ENCODE measurements at places on chromosomes 2 and 18.

- no peak for DNase-seq
Observed at GRCh38 chr2:39593439-39594393, 72.0 kb upstream of the TMEM178A start.

DNA sequence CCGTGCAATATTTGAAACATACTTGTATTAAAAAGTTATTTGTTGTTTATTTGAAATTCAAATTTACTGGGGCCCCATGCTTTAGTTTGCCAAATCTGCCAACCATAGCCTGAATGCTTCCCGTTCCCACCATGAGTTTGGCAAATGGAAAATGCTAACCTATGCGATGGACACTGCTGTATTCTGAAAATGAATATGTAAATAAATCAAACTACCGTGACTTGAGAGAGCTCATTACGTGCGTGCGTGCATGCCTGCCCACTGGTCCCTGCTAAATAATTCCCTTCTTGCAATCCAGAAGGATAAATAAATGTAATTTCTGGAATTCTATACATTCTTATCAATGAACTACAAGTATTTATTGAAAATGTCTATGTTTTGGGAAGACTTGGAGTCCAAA is 3.2 kb downstream of the BOD1L2 start:
- DNase-seq: peak; percentile 27

- no peak for DNase-seq
Observed at GRCh38 chr2:100793982-100794381, 26.0 kb upstream of the NPAS2 start.

DNA sequence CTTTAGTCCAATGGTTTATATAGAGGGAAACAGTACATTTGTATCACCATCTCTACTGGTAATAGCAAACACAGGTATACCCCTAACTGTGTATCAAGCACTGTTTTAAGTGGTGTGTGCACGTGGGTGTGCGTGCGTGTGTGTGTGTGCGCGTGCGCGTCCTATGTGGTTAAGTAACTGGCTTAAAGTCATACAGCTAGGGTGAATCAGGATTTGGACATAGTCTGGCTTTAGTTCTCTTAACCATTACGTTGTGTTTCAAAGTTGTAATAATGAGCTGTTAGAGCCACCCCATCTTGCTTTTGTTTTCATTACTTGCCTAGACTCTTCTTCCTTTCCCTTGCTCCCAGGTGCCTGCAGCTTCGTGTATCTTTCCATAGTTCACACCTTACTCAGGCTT is 2.1 kb downstream of the HADHB start:
- no peak for DNase-seq

DNA sequence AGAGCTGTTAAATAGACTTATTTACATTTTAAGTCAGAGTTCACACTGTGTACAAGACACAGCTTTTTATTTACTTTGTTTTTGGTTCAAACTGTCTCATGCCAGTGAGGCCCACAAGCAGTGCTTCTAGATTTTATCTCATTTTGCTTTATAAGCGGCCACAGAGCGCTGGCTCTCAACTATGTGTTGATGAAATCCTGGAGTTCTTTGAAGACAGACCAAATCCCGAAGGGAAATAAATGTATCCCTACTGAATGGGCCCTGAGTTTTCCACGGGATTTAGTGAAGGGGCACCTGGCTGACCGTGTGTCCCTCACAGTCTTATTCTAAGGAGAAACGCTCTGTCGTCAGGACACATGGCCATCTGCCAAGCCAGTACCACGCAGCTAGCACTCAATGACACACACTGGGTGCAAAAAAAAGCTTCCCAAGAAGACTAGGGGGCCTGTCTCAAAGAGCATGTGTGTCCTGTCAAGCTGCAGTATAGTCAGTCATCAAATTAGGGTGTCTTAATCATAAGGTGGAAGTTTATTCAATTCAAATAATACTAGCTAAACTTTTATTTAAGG is 23.4 kb downstream of the LYPD1 start:
- no peak for DNase-seq

DNA sequence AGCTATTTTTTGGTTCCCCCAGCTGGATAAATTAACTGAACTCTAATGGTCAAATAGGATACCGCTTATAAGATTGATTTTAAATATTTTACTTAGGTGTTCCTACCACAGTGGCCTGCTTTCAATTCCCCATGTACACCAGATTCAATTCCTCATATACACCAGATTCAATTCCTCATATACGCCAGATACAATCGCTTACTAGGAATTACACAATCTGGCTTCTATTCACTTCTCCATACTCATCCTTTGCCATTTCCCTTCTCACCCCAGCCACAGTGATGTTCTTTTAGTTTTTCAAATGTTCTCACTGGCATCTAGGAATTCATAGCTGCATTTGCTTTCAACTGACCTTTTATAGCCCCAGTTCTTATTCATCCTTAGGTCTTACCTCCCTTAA is 66.5 kb downstream of the SLC40A1 start:
- DNase-seq: no peak

DNA sequence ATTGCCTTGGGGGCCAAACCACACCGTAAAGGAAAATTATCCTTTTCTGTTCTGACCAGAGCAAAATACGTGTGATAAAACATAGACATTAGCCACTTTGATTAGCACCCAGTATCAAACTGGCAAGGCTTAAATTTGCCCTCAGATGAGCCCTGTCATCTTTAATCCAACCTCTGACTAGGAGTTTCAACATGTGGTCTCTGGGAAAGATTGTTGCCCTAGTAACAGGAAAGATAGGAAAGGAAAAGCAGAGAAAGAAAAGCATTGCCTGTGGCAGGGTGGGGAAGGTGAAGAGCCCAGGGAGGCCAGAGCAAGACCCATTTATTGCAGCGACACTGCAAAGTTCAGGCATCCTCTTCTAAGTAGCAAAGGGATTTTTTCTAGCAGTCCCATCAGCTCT is 181.5 kb upstream of the SCN7A start:
- DNase-seq: no peak

DNA sequence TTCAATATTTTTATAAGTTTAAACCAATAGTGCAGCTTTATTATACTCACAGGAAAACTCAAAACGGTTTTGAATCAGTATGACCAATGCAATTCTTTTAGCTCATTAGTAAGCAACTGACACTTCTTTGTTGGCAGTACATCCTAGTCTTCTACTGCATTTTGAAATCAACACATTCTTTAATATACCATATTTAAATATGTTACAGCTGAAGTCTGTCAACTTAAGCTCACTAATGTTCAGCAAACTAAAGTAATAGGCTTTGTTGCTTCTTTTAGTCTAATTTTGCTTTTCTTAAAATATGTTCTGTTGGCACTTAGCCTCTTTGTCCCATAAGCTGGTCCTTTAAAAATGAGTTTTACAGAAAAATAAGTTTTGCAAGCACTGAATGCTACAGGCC is 55.4 kb upstream of the CCBE1 start:
- DNase-seq: no peak

- DNase-seq: no peak
Observed at GRCh38 chr2:236160366-236161081, 7.7 kb downstream of the GBX2 start.

- DNase-seq: no peak
Observed at GRCh38 chr2:17573085-17573803, 32.7 kb downstream of the VSNL1 start.

DNA sequence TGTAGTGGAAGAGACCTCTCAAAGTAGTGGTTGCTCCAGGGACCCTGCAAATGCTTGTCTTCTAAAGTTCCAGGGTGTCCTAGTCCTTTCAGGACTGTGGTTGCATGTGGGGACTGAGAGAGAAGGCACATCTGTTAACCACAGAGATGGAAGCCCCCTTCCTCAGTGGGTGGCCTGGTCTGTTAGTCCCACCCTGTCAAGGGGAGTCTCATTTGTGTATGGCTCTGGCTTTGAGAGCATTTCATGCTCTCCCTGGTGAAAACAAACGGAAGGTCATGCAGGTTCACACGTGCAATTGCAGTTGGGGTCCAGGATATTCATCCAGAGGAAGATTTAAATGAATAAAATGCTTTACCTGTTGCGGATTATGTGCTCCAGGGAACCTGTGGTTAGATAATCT is 219.6 kb downstream of the PRKCE start:
- DNase-seq: no peak

- DNase-seq: no peak
Observed at GRCh38 chr2:73103018-73103542, 9.7 kb downstream of the RAB11FIP5 start.

DNA sequence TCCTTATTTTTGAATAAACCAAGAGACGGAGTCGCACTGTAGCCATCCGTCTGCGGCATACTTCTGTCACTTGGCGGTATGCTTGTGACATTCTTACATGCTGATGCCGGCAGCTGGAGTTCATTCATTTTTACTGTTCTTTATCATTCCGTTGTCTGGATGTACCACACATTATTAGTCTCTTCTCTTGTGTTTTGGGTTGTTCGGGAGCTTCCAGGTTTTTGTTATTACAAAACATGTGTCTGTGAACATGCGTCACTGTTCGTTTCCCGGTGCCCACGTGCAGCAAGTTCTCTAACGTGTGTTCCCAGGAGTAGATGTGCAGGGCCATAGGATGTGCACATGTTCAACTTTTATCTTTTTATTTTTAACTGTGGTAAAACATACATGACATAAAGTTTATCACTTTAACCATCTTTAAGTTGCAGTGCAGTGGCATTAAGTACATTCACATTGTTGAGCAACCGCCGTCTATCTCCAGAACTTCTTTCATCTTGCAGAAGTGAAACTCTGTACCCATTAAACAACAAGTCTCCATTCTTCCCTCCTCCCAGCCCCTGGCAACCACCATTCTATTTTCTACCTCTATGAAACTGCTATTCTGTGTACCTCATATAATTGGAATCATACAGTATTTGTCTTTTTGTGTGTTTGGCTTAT is 40.1 kb downstream of the MTCL1 start:
- no peak for DNase-seq

DNA sequence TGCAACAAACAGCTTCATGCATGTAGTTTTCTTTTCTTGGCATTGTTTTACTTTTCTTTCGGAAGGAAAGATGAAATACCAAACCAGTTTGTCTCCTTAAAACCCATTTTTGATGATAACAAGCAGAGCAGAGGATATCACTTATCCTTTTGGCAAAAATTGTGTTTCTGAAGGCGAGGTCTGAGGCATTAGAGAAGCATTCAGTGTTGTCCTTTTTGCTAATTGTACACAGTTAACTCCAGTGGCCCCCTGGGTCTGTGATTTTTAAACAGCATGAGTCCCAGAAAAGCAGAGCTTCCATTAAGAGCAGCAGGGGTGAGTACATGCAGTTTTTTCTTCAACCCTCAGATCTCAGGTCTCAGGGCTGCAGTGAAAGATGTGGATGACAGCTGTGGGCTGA is 41.3 kb downstream of the TTC39C start:
- DNase-seq: peak; percentile 62

- DNase-seq: no peak
Observed at GRCh38 chr18:52409727-52410126, 69.7 kb downstream of the DCC start.

GRCh38 chr2:201072201-201072530 is 365 bp downstream of the NDUFB3 start:
- peak; percentile 73 for DNase-seq

DNA sequence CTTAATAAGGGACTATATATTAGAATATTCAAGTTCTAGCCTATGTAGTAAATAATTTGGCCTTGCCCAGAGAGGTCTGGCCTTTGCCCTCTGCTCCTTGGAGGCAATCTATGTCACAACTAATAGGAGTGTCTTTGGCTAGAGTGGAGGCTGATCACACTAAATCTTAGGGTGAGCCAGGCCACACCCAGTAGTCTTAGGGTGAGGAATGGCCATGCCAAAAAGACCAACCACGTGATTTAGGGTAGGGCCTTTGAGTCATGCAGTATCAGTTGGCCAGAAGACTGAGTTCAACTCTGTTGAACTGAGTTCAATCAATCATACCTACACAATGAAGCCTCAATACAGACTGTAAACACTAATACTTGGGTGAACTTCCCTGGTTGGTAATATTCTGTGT is 26.0 kb upstream of the FLACC1 start:
- no peak for DNase-seq

GRCh38 chr2:239015218-239015900 is 167.5 kb downstream of the TWIST2 start:
- DNase-seq: no peak

DNA sequence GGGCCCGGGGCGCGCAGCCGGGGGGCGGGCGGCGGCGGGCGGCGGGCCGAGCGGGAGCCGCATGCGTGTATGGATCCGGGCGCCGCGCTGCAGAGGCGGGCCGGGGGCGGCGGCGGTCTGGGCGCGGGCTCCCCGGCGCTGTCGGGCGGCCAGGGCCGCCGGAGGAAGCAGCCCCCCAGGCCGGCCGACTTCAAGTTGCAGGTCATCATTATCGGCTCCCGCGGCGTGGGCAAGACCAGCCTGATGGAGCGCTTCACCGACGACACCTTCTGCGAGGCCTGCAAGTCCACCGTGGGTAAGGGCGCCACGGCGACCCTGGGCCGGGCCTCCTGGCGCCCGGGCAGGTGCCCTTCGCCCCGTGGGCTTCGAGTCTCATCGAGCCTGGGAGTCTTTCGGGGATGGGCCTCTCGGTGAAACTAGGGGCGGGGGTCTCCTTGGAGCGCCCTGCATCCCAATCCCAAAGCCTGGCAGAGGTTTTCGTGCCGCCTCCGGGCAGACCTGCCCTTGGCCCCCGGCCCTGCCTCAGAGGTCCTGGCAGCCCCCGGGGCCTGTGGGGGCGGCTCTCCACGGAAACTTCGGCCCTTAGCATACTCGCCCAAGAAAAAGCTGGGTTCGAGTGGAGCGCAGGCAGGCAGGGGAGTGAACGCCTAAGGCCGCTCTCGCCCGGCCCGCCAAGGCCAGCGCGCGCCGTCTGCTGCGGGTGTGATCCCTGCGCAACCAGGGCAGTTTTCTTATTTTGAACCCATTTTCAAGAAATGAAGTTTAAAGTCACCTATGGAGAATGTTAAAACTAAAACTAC is 622 bp downstream of the RAB12 start:
- DNase-seq: peak; percentile 20

- no peak for DNase-seq
Observed at GRCh38 chr2:124480958-124481357, 455.9 kb downstream of the CNTNAP5 start.

DNA sequence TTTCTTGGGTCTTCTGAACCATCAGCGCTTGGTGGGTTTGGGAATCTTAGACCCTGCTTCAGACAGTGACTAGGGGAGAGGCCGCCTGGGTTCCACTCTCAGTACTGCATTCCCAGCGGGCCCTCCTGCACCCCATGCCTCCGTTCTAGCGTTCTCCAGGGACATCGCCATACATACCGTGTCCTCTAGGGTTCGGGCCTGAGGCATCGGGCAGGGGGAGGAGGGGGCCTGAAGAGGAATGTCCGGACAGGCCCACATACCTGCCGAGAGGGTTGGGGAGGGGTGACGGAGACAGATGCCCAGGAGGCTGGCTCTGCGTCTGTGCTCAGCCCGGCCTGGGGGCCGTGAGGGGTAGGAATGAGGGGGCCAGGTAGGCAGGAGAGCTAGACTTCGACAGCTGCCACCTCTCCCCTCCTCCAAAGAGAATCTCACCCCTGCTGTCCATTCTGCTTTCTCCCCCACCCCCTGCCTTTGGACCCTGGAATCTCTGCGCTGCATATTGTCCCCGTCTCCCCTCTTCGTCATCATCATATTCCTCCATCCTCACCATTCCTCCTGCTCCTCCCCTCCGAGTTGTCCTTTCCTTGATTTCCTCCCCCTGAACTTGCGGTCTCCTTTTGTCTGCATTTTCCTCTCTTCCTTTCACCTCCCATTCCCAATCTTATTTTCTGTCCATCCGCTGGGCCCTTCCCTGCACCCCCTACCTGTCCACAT is 7.8 kb upstream of the WNT10A start:
- no peak for DNase-seq

- no peak for DNase-seq
Observed at GRCh38 chr2:170554278-170554955, 160.7 kb upstream of the SP5 start.

All from NCI-H2081 (cell line).